ENCODE measurements at places on chromosomes 16 and 17. TPM values are rescaled to one million over a fixed set of nuclear protein-coding genes. Genes with fewer than 3 reads are reported as not detected.

Gene MSLN
- not detected for total RNA-seq

Gene SOST
- not detected for total RNA-seq

Gene TNFSF12
- total RNA-seq = 28.4 TPM

Gene HBA2
- not detected for total RNA-seq

- peak; percentile 33 for DNase-seq
These were observed 13.9 kb downstream of the BRD7 start for GRCh38 chr16:50354629-50355456.

DNA sequence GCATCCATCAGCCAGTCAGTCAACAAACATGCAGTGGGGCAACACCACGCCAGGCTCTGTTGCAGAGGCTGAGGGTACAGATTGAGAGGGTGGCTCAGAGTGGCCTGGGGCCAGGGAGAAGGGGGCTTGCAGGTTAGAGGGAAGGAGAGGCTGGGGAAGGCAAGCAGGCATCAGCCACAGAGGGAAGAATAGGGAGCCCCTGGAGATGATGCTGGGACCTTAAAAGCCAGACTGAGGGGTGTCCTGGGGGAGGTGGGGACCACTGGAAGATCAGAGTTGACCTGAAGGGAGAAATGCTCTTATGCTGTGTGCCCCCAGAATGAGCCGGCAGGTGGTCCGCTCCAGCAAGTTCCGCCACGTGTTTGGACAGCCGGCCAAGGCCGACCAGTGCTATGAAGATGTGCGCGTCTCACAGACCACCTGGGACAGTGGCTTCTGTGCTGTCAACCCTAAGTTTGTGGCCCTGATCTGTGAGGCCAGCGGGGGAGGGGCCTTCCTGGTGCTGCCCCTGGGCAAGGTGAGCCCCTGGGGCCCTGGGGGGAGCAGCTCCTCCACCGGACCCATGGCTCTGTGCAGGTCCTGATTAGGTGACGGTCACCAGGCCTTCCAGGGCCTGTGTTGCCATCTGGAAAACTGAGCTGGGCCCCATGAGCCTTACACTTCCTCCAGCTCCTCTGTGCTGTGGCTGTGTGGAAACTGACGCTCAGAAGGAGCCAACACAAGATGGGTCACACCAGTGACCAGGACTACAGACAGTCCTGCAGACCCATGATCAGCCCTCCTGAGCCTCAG is 1.7 kb downstream of the CORO1A start:
- no peak for DNase-seq

GRCh38 chr16:8861563-8862308 is 7.1 kb downstream of the CARHSP1 start:
- DNase-seq = no peak

DNA sequence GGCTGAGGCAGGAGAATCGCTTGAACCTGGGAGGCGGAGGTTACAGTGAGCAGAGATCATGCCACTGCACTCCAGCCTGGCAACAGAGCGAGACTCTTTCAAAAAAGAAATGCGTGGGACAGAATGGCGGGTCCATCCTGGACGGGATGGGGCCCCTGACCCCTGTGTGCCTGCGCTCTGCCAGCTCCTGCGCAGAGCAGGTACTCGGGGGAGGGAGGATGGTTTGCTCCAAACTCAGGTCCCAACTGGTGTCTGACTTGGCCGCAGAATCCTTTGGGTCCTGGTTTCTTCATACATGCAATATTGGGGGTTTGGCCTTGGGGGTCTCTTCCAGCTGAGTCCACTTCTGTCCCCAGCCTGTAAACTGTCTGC is 10.4 kb downstream of the CHMP6 start:
- DNase-seq = no peak

Measured in endothelial cell of umbilical vein (primary cell).